ENCODE measurements at places on chromosomes 6 and 20.

DNA sequence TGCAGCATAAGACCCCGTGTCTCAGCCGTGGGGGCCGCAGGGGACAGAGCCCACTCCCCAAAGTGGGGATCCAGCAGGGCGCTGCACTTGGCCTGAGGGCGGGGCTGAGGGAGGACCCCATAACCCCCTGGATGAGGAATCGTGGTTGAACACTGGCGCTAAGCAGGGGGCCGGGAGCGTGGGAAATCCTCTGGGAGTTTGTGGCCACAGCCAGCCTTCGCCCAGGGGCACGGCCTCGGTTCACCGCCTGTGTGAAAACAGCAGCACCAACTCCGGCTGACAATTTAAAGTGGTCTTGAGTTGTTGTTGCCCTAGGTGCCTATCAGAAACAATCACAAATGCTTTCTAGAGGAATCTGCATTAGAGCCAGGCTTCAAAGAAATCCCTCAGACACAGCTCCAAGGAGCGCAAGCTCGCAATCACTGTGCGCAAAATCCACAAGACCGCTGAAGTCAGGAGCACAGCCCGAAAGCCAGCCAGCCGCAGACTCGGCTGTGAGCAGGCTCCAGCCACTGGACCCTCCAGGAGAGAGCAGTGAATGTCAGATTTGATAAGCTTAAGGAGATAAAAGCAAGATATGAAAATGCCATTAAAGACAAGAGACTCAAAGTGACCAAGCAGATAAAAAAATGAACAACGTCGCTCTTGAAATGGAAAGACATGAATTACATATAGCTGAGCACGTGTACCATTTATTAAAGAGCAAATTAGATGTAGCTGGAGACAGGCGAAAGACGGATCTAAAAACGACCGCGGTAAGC lies 10.9 kb upstream of the RPS6KA2 start:
- no peak for DNase-seq

- no peak for DNase-seq
These were observed 312.5 kb upstream of the PLCB4 start for GRCh38 chr20:8756410-8756809.

DNA sequence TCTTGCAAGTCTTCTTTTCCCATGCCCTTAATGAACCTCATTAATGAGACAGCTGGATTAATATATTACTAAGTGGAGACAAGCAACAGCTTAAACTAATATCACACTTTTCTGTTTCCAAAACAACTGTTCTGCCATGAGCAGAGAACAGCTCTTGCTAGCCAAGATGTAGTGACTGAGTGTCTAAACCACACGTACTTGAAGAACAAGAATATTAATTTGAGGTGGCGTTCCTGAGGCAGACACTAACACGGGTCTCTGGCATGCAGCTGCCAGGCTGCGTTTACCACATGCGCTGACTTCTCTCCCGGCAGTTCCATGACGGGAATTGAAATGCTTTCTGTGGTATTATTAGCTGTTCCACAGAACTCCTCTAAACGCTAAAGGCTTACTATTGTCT lies 80.6 kb downstream of the FNDC1 start:
- DNase-seq, result no peak

DNA sequence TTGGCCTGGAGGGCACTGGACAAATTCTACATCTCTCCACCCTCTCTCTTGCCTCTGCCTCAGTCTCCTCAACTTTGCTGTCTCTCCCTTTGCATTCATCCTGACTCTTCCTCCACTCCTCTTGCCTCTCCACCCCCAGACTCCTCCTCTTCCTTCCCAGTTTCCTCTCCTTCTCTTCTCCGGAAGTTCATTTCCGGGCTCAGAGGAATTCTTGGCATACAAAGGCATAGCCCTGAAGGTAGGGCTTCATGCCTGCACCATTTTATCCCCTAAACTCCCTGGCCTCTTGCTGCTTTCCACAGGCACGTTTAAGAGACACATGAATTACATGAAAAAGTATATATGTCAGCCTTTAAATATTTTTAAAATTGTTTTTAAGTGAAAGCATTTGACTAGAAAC lies 10.6 kb downstream of the BFSP1 start:
- DNase-seq, result no peak

DNA sequence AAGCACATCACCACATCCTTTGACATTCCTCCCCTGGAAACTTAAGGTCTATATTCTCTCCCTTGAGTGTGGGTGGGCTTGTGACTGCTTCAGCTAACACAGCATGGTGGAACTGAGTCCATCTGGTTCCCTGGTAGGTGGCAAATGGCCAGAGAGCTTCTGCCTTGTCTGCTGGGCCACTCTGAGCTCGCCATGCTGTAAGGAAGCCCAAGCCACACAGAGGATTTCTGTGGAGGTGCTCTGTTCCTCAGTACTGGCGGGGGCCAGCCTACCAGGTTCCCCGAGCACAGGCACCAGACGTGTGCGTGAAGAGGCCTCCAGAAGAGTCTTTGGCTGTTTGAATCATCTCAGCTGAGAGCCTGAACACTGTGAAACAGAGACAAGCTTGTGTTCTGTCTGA lies 41.6 kb upstream of the PMEPA1 start:
- no peak for DNase-seq

- peak; percentile 20 for DNase-seq
These were observed 7.5 kb upstream of the CCDC28A start for GRCh38 chr6:138765896-138766655.

- DNase-seq, result no peak
These were observed 45.8 kb upstream of the SCML4 start for GRCh38 chr6:107869871-107870270.

DNA sequence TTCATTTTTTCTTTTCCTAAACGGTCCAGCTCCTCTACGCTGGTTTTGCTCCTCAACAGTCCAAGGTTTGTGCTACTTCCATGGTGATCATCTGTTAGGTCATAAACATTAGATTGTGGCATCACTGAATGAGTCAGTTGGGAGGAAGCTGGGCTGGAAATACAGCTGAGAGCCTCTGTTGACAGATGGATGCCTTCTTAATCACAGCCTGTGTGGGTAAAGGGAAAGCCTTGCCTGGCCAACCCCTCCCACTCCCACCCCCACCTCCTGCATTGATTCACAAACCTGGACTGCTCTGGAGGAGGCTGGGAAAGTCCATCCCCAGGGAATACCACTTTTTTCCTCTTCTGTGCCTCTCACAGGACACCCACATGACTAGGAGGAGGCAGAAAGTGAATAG lies 180.6 kb upstream of the CCN2 start:
- peak; percentile 66 for DNase-seq

- DNase-seq, result no peak
These were observed 35.9 kb upstream of the B4GALT5 start for GRCh38 chr20:49749625-49750024.

GRCh38 chr6:82057846-82058554 lies 189.5 kb downstream of the IBTK start:
- DNase-seq, result peak; percentile 7

DNA sequence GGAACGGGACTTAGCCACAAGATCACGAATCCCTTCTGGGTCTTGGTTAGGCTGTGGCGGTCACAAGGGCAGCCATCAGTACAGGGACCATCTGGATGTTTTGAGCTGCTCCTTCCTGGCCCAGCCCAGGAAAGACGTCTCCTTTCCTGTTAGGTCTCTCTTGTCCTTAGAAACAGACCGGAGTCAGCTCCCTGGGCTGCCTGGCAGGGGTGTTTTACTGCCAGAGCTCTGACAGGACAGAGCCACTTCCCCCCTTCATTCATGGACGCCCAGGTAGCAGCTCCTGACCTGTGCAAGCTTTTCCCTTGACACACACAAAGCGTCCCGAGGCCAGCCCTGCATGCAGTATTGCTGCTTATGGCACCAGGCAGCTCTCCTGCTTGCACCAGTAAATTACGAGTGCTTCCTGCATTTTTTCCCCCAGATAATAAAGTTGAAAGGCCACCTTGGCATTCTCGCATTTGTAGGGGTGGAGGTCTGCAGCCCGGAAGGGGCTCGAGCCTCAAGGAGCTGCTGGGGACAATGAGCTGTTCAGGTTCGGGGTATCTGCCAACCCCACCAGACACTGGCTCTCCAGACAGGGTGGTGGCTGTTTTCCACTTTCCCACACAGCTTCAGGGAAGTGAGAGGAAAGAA lies 87.4 kb downstream of the NOL4L start:
- no peak for DNase-seq
